ENCODE measurements at places on chromosomes 1 and 21. TPM values are rescaled to one million over a fixed set of nuclear protein-coding genes. Genes with fewer than 3 reads are reported as not detected.

GRCh38 chr1:177891809-177892208, 78.0 kb downstream of the SEC16B start:
- no peak for DNase-seq

GRCh38 chr1:44701141-44701573, 26.6 kb downstream of the ARMH1 start:
- no peak for DNase-seq

DNA sequence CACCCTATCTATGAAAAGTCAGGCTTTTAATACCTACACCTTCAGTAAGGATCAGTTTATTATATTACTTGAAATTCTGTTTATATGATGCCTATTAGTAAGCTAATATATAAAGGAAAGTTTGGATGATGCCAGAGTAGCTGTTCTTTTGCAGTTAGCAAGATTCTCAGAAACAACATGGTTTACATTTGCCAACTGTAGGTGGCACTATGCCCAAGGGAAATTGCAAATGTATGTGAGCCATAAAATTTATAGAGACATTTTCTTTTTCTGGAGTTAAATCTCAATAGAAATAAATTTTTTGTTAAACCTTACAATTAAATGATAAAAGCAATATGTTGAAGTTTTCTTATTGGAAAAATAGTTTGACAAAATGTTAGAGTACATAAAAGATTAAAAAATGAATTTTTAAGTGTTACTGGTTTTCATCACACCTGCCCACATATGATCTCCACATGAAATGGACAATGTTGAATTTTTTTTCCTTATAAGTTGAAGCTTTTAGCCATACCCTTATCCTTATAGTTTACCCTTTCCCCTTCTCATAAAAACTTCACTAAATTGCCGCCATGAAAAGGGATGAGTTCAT, 32.1 kb upstream of the EPHX4 start:
- DNase-seq = peak; percentile 2

- no peak for DNase-seq
Measured at GRCh38 chr1:211752317-211752716, 76.9 kb upstream of the NEK2 start.

The HJV gene
- total RNA-seq = not detected

DNA sequence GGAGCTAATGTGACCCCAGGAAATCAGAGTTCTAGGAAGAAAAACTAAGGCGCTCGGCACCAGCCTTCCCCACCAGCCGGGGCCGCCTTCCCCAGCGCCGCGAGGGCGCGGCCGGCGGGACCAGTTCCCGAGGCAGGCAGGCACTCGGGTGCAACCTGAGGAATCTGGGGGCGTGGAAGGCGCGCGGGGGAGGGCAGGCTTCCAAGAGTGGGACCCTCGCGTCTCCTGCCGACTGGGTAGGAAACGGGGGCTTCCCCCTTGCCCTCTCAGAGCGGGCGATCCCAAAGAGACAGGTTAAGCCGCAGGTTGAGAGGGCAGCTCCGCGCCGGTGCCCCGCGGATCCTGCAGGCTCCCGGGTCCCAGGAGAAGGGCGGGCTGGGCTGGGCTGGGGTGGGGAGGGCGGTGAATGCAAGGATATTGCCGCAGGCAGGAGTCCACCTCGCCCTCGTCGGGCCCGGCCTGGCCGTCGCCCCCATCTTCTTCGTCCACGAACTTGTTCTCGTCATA, 431 bp downstream of the ARPC5 start:
- peak; percentile 13 for DNase-seq

GRCh38 chr1:231395076-231395997, 26.8 kb downstream of the EGLN1 start:
- DNase-seq = no peak

- DNase-seq = no peak
Measured at GRCh38 chr1:17653276-17653675, 101.9 kb upstream of the ACTL8 start.

The ITLN2 gene
- not detected for total RNA-seq

DNA sequence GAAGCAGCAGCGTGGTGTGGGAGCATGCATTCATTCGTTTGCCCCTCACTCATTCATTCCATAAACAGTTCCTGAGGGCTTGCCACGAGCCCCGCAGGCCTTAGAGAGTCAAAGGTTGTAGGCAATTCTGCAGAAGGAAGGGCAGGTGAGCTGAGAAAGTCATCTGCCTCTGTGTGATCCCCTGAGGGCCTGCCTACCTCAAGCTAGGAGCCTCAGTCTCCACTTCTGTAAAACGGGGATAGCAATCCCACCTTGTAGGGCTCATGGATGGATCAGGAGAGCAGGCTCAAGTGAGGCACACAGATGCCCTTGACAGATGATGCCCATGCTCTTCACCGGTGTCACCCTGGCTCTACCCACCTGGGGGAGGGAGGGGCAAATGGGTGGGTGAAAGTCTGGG, 26.6 kb upstream of the ALDH4A1 start:
- no peak for DNase-seq

GRCh38 chr1:190474010-190474409, 3.7 kb downstream of the BRINP3 start:
- DNase-seq = no peak
